ENCODE measurements at places on chromosomes 2 and 18.

DNA sequence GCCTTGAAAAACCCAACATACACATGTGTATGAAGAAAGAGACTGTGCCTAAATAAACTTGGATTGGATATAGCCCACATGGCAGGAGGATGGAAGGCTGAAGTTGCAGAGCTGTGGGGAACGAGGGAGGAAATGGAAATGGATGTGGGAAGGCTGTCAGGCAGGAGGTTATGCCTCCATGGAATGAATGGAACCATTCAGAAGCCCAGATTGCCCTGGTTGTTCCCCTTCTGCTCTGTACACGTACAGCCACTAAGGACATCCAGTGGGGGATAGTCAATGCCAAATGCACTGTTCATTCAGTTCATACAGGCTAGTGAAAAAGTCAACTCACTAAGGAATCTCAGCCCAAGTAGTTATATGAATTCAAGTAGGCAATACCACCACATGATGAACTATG lies 463.7 kb downstream of the TNS1 start:
- no peak for DNase-seq

DNA sequence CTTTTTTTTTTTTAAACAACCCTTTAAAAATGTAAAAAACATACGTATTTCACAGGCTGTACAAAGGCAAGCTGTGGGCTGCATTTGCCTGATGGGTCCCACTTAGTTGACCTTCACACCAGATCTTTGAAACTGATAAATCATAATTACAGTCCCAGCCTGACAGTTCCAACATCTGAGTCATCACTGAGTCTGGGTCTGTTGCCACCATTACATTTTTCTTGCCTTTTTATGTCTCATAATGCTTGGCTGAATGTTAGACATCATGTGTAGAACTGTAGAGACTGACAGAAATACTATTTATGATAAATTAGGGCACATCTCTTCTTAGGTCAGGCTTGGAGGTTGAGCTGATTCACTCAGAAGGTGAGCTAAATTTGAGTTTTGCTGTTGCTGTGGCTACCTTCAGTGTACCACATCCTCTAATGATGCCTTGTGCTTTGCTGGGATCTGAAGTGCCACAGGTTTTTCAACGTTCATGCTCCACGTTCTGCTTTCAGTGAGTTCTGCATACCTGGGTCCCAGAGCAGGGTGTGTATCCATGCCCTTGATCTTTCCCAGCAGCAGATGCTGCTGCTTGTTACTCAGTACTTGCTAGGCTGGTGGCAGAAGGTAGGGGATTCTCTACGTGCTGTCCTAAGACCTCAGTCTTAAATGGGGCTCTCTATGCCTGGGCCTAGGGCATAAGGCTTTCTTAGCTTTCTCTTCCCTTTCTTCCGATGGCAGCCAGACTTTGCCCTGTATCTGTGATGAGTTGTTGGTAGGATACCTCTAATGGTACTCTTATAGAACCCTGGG lies 160.6 kb upstream of the SMAD7 start:
- no peak for DNase-seq

- DNase-seq, result no peak
These were observed 20.5 kb downstream of the SLC25A52 start for GRCh38 chr18:31740180-31740579.

- DNase-seq, result peak; percentile 84
These were observed 111.6 kb downstream of the AGAP1 start for GRCh38 chr2:235605312-235606003.

DNA sequence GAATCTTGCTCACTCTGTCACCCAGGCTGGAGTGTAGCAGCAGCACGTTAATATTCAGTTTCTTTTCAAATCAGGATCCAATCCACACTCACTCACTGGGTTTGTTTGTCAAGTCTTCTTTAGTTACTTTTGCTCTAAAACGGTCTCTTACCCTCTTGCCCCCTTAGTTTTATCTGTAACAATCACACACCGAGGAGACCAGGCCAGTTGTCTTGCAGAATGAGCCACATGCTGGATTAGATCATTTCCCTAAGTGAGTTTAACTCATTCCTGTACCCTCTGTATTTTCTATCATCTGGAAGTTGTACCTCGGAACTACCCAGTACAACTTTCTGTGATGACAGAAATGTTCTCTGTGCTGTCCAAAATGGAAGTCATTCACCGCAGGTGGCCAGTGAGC lies 20.7 kb upstream of the TOGARAM2 start:
- no peak for DNase-seq

DNA sequence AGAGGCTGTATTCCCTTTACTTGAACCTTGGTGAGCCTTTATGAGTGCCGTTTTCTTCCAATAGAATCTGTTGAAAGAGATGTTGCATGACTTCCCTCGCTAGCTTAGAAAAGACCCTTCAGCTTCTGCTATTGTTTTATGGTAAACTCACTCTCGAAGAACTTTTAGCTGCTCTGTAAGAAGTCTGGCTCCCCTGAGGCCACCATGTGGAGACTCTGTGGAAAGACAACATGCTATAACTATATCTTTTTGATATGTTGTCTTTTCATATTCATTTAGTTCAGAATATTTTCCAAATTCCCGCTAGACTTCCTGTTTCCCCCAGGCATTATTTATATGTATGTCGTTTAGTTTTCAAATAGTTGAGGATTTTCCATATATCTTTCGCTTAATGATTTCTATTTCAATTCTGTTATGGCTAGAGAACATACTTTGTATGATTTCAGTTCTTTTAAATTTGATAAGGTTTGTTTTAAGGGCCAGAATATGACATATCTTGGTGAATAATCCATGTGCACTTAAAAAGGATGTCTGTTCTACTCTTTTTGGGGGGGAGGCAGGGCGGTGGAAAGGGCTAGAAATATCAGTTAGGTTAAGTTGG lies 64.1 kb downstream of the PTPN4 start:
- DNase-seq, result peak; percentile 39

DNA sequence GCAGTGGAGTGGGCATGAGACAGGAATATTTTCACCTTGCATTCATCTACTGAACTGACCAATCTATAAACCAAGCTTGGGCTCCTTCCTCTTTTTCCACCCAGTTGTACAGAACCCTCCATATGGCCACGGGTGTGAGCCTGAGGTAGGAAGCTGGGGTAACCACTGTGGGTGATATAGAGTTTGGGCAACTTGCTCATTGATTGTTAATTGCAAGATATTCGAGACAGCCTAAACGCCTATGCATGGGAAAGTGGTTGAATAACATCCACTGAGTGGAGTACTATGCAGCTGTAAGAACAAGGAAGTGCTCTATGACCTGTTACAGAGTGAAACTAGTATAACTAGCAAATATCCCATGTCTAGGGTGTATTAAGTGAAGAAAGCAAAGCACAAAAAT lies 7.3 kb upstream of the VAPA start:
- DNase-seq, result no peak
